ENCODE measurements at places on chromosomes 4 and X. TPM values are rescaled to one million over a fixed set of nuclear protein-coding genes. Genes with fewer than 3 reads are reported as not detected.
A peak's percentile ranks its signal among the peaks of the same experiment; 100 is the strongest.

Gene FBXO8
- total RNA-seq = 15.5 TPM

Gene AGTR2
- total RNA-seq = not detected

Gene OTUD6A
- not detected for total RNA-seq

DNA sequence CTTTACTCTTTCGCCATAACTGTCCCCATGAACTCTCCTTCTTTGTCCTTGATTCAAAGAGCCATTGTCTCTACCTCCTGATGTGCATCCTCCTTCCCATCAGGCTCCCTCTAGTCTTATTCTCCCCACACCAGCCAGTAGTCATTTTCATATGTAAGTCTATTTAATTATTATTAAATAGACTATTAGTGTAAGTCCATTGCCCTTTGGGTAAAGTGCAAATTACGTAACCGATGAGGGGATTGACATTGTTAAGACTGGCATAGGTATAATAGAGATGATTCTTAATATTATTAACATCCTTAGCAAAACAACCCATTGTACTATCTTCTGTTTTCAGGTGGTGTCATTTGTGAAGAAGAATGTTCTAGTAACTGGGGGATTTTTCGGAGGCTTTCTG is 16.7 kb downstream of the CMC4 start:
- no peaks in the 10 kb centered on the region for H3K4me1 ChIP-seq
- no peaks in the 10 kb centered on the region for H3K27me3 ChIP-seq
- no peak overlapping the region for H3K4me3 ChIP-seq
- peaks cover 5% of the 10 kb centered on the region for H3K36me3 ChIP-seq
- no peak for DNase-seq

DNA sequence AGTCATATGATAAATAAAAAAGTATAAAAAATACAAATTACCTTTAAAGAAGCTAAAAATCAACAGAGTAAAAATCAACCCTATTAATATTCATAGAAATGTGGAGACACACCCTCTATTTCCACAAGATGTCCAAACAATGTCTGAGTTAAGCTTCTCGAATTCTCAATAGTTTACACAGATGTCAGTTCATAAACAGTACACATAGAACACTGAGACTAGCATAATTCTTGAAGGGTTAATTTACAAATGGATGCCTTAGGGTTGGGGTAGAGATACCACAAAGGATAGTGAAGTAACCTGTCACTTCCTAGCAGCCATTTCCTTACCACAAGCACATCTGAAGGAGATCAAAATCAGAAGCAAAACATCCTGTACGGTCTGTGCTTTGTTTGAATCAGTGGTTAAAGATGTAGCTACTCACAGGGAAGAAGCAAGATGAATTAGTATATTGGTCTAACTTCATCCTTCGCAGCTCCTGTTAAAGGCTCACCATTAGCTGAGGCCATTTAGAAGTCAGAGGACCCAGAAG is 2393.9 kb downstream of the ARAP2 start:
- no peaks in the 10 kb centered on the region for H3K4me1 ChIP-seq
- no peak for DNase-seq
- H3K36me3 ChIP-seq = no peaks in the 10 kb centered on the region
- H3K27me3 ChIP-seq = no peaks in the 10 kb centered on the region
- H3K4me3 ChIP-seq = no peak overlapping the region
- no peak overlapping the region for H3K27ac ChIP-seq

- no peaks in the 10 kb centered on the region for H3K27me3 ChIP-seq
- peaks cover 9% of the 10 kb centered on the region for H3K4me1 ChIP-seq
- peak overlapping the region; percentile 79 for H3K27ac ChIP-seq
- no peak for DNase-seq
Observed at GRCh38 chr4:118957722-118958445, 69.2 kb downstream of the SYNPO2 start.

GRCh38 chr4:94354474-94354896 is 11.8 kb upstream of the HPGDS start:
- DNase-seq = no peak
- no peak overlapping the region for H3K4me3 ChIP-seq
- H3K36me3 ChIP-seq = no peaks in the 10 kb centered on the region
- H3K27ac ChIP-seq = no peak overlapping the region

GRCh38 chr4:25767877-25768725 is 94.7 kb downstream of the SEL1L3 start:
- H3K36me3 ChIP-seq = no peaks in the 10 kb centered on the region
- H3K4me1 ChIP-seq = no peaks in the 10 kb centered on the region
- no peaks in the 10 kb centered on the region for H3K27me3 ChIP-seq

DNA sequence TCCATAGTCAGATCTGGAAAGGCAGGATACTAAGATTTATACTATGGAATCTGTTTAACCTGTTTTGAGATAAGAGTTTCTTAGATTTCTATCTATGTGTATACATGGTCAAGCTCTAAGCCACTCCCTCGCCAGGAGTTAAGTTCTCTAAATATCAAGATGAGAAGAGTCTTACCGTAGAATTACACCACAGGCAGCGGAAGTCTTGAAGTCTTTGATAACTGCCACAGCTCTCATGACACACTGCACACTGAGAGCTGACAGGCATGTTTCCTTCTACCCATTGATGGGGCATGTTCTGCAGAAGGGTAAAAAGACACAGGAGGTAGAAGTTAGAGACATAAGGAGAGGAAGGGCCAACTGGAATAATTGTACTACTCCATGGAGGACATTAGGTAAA is 67.7 kb downstream of the DGKK start:
- H3K27ac ChIP-seq = no peak overlapping the region
- H3K4me3 ChIP-seq = no peak overlapping the region
- no peaks in the 10 kb centered on the region for H3K36me3 ChIP-seq
- no peaks in the 10 kb centered on the region for H3K4me1 ChIP-seq
- DNase-seq = no peak
- H3K27me3 ChIP-seq = no peaks in the 10 kb centered on the region

DNA sequence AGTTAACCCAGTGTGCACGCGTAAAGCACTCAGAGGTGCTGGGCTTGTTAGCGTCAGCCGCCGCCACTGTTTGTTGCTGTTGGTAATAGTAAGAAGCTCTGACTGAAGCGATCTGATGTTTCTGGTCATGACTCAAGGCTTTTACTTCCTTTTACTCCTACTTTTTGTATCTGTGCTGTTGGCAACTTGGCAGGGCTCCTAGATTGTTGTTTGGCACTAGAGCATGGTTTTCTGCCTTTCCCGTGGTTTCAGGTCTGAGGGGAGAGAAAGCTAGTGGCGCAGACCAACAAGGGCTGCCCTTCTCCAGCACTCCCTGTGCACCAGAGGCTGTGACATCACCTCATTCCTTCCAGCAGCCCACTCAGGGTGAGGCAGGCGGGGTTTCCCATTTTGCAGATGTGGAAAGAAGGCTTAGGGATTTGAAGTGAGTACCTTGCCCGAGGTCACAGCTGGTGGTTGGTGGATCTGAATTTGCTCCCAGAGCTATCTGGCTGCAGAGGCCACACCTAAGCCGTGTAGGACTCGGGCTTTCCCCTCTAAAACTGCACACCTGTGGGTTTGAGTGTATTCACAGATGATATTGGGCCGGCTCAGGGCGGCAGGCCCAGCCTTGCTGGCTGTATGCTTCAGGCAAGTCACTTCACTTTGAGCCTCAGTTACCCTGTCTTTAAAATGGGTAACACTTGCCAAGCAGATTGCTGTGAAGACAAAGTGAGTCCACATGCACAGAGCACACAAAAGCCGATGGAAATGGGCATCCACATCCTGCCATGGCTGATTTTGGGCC is 51.2 kb upstream of the TADA2B start:
- no peaks in the 10 kb centered on the region for H3K27me3 ChIP-seq
- H3K36me3 ChIP-seq = peaks cover 26% of the 10 kb centered on the region
- peaks cover 23% of the 10 kb centered on the region for H3K4me1 ChIP-seq
- H3K27ac ChIP-seq = peak overlapping the region; percentile 33

DNA sequence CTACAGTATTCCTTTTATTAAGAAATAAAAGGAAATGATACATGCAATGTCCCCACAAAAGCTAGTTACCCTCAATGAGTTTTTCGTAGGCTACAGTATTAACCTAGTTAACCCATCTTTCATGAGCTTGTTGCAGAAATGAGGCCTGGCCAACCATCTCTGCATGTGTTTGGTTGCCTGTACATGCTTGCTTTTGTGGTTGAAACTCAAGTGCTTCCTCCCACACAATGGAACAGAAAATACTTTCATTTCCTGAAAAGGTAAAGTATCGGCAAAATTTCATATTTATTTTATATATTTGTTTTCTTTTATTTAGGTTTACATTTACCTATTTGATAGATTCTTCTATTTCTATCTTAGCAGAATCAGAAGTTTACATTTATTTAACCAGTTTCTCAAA is 214.6 kb upstream of the FAM241A start:
- no peaks in the 10 kb centered on the region for H3K4me1 ChIP-seq
- no peaks in the 10 kb centered on the region for H3K27me3 ChIP-seq
- H3K27ac ChIP-seq = no peak overlapping the region
- no peak overlapping the region for H3K4me3 ChIP-seq
- no peaks in the 10 kb centered on the region for H3K36me3 ChIP-seq
- DNase-seq = no peak

DNA sequence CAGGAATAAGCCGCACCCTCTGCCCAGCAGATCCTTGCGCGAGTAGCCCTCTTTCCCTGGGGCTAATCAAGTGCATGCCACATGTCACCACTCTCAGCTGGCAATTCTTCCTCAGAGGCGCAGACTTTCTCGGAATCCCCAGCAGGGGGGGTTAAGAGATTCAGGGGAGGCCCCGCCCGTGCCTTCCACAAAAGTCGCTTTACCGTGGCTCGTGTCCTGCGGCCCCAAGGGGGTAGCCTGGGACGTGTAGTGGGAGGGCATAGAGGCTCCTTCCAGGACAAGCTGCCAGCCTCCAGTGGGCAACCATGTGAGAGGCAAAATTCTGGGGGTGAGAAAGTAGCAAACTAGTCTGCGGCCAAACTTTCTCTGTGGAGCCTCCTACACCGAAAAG is 652 bp downstream of the SRPX start:
- peak overlapping the region; percentile 71 for H3K4me3 ChIP-seq
- no peaks in the 10 kb centered on the region for H3K36me3 ChIP-seq
- H3K4me1 ChIP-seq = no peaks in the 10 kb centered on the region
- DNase-seq = peak; percentile 64

DNA sequence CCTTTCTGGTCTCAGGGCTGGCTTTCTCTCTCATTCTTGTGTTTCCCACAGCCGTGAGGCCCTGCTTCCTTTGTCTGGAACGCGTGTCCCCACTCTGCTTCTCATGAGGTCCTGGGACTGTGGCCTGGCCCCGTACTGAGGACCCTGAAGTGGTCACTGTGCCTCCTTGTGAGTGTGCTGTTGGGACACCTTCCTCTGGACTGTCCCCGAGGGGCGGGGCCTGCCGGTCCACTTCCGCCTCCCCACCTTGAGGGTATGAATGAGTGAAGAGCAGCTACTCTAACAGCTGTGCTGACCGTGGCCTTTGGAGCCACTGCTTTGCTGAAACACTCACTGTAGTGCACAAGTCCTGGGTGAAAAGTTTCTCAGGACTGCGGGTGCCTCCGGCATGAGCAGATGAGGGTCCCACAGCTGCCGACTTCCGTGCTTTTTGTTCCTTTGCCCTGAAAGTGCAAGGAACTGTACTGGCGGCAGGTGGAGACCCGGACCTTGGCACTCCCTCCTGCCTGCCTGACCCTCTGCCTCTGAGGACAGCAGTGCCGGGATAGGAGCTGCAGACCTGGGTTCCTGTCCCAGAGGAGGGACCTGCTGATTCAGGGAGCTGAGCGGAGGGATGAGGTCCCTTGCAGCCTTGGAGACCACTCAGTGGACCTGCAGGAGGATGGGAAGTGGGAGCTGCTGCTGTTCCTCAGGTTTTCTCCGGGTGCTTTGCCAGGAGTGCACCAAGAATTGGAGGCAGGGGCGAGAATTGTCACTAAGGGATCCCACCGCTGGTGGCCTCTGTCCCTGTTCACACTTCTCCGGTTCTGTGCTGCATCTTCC is 38.0 kb downstream of the HTT-AS start:
- no peak overlapping the region for H3K27ac ChIP-seq
- no peaks in the 10 kb centered on the region for H3K27me3 ChIP-seq
- no peaks in the 10 kb centered on the region for H3K36me3 ChIP-seq
- DNase-seq = no peak
- H3K4me1 ChIP-seq = peaks cover 6% of the 10 kb centered on the region

GRCh38 chr4:182695842-182696241 is 221.3 kb downstream of the DCTD start:
- H3K36me3 ChIP-seq = no peaks in the 10 kb centered on the region
- H3K27ac ChIP-seq = no peak overlapping the region
- H3K4me1 ChIP-seq = no peaks in the 10 kb centered on the region

- H3K27me3 ChIP-seq = no peaks in the 10 kb centered on the region
Observed at GRCh38 chr4:71338846-71339593, at the start of gene SLC4A4. SLC4A4 (plus strand) TSS chr4:71339020.

Data from ascending aorta (tissue), 2 donors.